ENCODE measurements at places on chromosomes 2 and 18.

- DNase-seq, result peak; percentile 17
These were observed 5.1 kb upstream of the COLEC12 start for GRCh38 chr18:505483-506122.

GRCh38 chr2:219455581-219455980 lies 20.9 kb downstream of the SPEG start:
- no peak for DNase-seq

- DNase-seq, result no peak
These were observed 209.4 kb downstream of the ZEB2 start for GRCh38 chr2:144310484-144310883.

GRCh38 chr2:33133454-33133952 lies 186.8 kb downstream of the LTBP1 start:
- no peak for DNase-seq

DNA sequence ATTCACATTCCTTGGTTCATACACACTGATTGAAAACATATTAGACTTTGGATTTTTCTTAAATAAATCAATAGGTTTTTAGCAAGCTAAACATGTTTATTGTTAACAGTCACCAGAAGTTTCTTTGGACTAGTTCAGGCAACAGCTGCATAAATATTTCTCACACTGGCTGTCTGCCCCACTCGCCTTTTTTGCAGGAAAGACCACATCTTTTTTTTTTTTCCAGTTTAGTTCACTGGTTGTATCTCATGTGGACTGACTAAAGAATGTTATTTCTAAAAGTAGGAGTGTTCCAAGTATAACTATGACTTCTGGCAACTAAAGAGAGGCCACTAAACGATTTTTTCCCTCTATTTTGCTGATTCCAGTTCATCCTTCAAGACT lies 31.1 kb downstream of the SLC40A1 start:
- no peak for DNase-seq

DNA sequence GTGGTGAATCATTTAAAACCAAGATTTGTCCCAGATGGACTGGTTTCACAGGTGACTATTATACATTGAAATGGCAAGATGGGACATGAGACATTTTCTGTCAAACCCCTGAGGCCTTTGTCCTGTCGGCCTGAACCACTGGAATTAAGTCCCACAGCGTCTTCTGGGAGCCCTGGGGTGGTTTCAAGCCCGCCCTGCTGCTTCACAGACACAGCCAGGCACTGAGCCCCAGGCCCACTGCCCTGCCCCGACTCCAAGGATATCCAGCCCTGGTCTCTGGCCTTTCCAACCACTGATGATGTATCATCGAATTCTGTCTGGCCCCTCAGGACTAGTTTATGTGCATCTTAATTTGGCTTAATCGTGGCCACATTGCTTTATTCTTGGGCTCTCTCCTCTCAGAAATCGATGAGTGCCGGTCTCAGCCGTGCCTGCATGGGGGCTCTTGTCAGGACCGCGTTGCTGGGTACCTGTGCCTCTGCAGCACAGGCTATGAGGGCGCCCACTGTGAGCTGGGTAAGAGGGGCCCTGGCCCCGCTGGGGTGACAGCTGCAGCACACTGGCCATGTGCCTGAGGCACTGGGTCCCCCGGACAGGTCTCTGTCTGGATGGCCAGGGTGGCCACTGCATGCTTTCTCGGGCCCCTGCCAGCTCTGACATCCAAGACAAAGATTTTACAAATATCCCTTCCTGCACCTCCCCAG lies 39.5 kb downstream of the MTERF4 start:
- DNase-seq, result no peak

DNA sequence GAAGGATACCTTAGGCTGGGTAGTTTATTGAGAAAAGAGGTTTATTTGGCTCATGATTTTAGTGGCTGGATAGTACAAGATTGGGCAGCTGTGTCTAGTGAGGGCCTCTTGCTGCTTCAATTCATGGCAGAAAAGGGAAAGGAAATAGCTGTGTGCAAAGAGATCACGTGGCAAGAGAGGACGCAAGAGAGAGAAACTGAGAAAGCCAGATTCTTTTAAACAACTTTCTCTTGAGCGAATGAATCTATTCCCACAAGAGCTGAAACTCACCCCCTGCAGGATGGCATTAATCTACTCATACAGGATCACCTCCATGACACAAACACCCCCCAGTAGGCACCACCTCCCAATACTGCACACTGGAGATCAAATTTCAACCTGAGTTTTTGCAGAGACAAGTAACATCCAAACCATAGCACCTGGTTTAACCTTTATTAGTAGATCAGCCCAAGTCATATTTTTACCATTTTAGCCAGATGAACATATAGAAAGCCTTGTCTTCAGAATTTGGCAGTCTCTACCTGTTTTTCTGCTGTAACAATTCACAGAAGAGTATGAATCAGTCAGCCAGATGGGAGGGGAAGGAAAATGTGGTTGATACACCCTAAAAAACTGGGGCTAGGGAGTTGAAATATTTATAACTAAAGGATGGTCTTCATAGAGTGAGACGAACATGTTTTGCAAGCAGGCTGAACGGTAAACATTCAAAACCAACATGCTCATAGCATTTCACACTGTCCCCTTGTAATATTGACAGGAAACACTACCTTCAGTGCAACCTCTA lies 73.9 kb upstream of the NCKAP5 start:
- DNase-seq, result no peak

DNA sequence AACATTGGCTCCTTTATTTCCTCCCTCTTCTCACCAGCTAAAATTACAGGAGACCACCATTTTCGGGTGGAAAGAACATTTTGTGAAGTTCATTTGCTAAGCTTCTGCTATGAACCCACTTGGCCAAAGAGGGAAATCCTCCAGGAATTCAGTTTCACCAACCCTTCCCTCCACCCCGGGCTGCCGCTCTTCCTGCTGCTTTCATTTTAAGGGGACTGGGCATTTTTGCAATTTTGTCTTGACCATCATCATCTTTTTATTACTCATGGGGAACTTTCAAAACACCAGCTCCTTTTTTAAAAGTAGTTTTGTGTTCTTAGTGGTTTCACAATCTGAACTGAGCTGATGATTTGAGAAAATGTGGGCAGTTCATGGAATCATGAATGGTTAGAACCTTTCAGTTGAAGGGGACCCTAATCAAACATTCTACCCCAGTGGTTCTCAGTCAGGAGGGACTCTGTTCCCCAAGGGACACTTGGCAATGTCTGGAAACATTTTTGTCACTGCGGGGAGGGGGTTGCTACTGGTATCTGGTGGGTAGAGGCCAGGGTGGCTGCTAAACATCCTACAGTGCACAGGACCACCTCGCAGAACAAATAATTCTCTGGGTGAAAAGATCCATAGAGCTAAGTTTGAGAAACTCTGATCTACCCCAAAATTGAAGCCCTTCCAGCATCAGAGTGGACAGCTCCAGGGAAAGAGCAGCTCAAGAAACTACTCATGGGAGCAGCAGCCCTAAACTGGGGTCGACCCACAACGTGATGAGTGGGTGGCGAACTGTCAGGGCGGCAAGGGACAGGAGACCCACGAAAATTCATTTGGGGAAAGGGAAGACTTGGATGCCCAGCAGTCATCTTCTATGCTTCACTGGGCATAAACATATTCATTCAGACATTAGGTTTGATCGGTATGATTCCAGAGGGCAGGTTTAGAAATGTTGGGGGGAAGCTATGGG lies 92.9 kb downstream of the ACKR3 start:
- DNase-seq, result peak; percentile 56

All from EH (cell line).